Cardiac ventricle fibroblast (primary cell): ENCODE measurements at places on chromosomes 5 and 9. TPM values are rescaled to one million over a fixed set of nuclear protein-coding genes. Genes with fewer than 3 reads are reported as not detected.

The SPATA31C1 gene
- not detected in 2 replicates for total RNA-seq

The SPINK1 gene
- not detected in 2 replicates for total RNA-seq

The JAKMIP2 gene
- total RNA-seq = 0.05 and 0.25 TPM in 2 replicates

The CYLC2 gene
- not detected in 2 replicates for total RNA-seq

The KYAT1 gene
- 2.6 and 3.2 TPM in 2 replicates for total RNA-seq

The SMC2 gene
- total RNA-seq = 9.9 and 11.7 TPM in 2 replicates

The ATP6V1G1 gene
- 104 and 118 TPM in 2 replicates for total RNA-seq

The OR1J2 gene
- total RNA-seq = not detected in 2 replicates

The SMIM33 gene
- not detected in 2 replicates for total RNA-seq

The TRAPPC13 gene
- total RNA-seq = 7.3 and 7.6 TPM in 2 replicates

The LCNL1 gene
- total RNA-seq = 0.73 TPM in 1 of 2 replicates, not detected in the other

The LHX3 gene
- not detected in 2 replicates for total RNA-seq

The SHB gene
- total RNA-seq = 8.2 and 9.1 TPM in 2 replicates

The STX17 gene
- 19.3 and 26.6 TPM in 2 replicates for total RNA-seq

The TEX48 gene
- total RNA-seq = not detected in 2 replicates

The ZER1 gene
- 34.2 and 40.6 TPM in 2 replicates for total RNA-seq

The C5orf52 gene
- total RNA-seq = not detected in 2 replicates

The BHMT2 gene
- 3.2 and 5.6 TPM in 2 replicates for total RNA-seq

The FOXE1 gene
- total RNA-seq = not detected in 2 replicates

The CENPP gene
- 2.4 and 3.6 TPM in 2 replicates for total RNA-seq

The MARCHF3 gene
- total RNA-seq = 3.7 and 4.6 TPM in 2 replicates

The C9orf153 gene
- 0.39 TPM in 1 of 2 replicates, not detected in the other for total RNA-seq

The PCDHAC1 gene
- total RNA-seq = 0.25 TPM in 1 of 2 replicates, not detected in the other

The ECM2 gene
- total RNA-seq = 39.1 and 50.1 TPM in 2 replicates

The MORN5 gene
- total RNA-seq = not detected in 2 replicates

The PIP5K1B gene
- not detected in 2 replicates for total RNA-seq
